ENCODE measurements at places on chromosomes 13 and 19.

DNA sequence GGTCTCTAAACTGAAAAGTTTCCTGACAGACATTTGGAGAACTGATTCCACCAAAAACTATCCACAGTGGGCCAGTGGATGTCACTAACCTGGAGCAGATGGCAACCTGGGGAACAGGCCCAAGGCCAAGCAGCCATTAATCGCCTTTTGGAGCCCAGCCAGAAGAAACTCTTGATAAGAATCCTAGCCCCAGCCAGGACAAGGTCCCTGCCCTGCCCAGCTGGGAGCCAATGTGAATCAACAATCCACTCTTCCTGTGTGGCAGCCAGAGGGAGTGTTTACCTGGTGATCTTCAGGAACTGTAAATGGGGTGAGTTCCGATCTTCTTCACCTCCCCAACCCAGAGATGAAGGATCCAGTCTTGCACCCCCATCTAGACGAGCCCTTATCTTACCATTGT, 14.5 kb upstream of the IGSF23 start:
- no peak for DNase-seq

- DNase-seq: no peak
Observed at GRCh38 chr13:43006893-43007631, 15.0 kb upstream of the EPSTI1 start.

- no peak for DNase-seq
Observed at GRCh38 chr13:99311748-99312492, 4.7 kb upstream of the GPR183 start.

- no peak for DNase-seq
Observed at GRCh38 chr19:2841855-2842574, 740 bp downstream of the ZNF555 start.

- DNase-seq: no peak
Observed at GRCh38 chr13:53042877-53043276, 14.3 kb downstream of the OLFM4 start.

GRCh38 chr13:30375265-30375835, 46.9 kb upstream of the UBE2L5 start:
- no peak for DNase-seq

DNA sequence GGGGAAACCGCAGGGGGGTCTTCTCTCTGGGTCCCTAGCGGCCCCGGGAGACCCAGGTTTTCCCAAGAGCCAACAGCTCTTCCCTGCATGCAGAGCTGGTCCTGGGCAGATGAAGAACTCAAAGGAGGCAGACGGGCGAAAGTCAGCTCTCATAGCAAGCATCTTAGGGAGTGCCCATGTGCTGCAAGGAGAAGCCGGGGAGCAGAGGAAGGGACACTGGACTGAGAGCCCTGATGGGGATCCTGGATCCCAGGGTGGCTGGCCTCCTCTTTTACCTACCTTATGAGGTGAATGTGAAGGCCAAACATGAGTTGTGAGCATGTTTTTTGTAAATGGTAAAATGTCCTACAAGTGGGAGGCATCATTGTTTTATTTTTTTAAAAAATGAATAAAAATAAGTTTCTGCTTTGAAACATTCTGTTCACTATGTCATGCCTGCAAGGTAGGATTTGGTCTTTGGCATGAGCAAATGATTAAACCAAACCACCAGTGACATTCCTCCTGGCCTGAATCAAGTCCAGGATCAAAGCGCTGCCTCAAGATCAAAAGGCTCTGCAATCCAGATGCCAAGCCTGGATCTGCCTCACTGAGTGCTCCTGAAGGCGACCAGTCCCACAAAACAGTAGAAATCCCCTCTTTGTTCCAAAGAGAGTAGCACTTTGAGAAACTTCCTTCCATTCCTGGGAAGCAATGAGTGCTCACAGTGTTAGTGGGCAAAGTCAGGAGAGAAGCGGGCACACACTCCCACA, 92.2 kb upstream of the SERP2 start:
- DNase-seq: no peak

GRCh38 chr13:31731921-31732320, 7.4 kb upstream of the RXFP2 start:
- DNase-seq: no peak

DNA sequence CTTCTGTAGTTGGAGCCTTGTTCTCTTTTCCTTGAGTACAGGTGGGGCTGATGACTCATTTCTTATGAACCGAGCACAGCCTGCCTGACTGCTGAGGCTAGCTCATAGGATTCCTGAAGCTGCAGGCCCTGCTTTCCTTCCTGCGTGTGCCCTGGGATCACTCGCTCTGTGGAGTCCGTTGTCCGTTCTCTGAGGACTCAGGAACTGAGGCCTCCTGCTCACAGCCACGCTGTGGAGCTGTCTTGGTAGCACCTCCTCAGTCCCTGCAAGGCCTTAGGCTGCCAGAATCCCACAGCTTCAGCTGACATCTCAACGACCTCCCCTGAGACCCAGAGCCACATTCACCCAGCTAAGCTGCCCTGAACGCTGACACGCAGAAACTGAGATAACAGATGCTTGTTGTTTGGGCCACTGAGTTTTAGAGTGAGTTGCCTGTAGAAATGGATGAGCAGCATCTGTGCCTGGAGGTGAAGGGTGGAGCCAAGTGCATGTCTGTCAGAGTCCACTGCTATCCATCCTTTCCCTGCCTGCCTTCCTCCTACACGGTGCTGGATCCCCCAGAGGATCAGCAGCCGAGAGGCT, 72.9 kb downstream of the ARHGEF7 start:
- DNase-seq: no peak

DNA sequence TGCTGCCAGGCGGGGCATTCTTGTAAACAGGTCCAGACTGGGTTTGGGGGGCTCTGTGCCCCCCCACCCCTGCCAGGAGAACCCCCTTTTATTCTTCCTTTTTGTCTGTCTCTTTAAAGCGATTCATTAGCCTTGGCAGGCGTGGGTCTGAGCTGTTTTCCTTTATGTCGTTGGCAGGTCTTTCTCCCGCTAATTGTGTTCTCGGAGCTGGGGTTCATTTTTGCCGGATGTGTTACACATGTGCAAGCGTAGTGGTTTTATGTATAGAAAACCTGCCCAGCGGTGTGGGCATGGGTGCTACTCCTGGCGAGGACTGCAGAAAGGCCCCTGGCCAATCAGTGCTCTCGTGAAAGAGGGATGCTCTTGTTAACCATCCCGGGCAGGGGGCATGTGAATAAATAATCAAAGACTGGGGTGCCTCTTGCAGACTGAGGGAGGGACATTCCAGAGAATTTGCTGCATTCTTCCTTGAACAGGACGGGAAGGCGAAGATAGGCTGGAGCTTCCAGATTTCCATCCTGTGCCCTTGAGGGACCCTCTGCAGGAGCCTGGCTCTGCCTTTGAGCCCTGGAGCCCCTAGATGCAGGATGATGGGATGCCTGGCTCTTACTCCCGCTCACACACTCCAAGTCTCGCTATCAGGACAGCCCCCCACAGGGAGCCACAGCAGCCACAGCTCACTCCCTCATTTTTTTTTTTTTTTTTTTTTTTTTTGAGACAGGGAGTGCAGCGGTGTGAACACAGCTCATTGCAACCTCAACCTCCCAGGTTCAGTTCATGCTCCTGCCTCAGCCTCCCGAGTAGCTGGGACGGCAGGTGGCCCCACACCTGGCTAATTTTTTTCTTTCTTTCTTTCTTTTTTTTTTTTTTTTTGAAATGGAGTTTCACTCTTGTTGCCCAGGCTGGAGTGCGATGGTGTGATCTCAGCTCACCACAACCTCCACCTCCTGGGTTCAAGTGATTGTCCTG, 14.1 kb downstream of the CARM1 start:
- no peak for DNase-seq

GRCh38 chr13:27088619-27089018, 83.0 kb downstream of the USP12 start:
- no peak for DNase-seq

- no peak for DNase-seq
Observed at GRCh38 chr13:36130552-36131221, 495 bp downstream of the DCLK1 start.

GRCh38 chr13:98396071-98396710, 180.7 kb downstream of the STK24 start:
- no peak for DNase-seq

- DNase-seq: no peak
Observed at GRCh38 chr19:14310055-14310454, 71.2 kb upstream of the ADGRE5 start.

DNA sequence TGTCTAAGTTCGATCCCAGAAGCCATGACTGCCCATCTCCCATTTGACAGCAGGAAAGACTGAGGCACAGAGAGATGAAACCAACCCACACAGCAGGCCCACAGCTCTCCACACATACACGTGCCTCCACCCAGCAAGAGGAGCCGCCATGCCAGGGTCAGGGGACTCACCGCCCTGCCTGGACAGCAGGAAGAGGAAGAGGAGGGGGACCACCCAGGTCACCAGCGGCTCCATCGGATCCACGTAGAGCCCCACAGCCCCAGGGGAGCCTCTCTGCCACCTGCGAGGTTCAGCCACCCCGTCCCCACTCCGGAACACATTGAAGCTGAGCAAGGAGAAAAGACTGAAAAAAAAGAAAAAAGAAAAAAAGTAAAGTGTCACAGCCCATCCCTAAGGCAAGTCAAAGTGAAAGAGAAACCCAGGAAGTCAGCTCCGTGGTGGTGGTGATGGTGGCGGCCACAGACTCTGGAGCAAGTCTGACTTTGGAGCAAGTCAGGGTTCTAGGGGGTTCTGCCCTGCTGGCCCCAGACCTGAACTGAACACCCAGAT, at the start of gene IL12RB1:
Gene IL12RB1 (minus strand): TSS at position 345 of the 549 bp plus-strand sequence. CDS start 111 bp downstream, at position 234.
- DNase-seq: peak; percentile 45

DNA sequence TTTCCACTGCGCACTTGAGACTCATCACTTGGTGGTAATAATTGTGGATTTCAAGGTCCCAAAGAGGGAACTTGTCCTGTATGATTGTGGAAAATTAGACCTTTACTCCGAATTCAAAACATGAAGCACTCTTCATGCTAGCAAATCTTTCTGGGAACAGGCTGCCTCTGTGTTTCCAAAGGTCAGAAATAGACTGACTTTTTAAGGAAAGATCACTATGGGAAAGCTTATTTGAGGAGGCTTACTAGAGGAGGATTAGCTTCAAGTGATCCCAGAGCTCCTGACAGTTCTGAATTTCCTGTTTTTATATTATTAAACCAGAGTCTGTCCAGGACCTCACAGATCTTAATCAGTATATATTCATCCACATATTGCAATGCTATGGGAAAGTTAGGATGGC, 5.5 kb downstream of the WDFY2 start:
- DNase-seq: no peak

GRCh38 chr13:106865716-106866440, 297.9 kb upstream of the ARGLU1 start:
- DNase-seq: no peak

- DNase-seq: no peak
Observed at GRCh38 chr13:52780611-52781010, 41.0 kb upstream of the CNMD start.

DNA sequence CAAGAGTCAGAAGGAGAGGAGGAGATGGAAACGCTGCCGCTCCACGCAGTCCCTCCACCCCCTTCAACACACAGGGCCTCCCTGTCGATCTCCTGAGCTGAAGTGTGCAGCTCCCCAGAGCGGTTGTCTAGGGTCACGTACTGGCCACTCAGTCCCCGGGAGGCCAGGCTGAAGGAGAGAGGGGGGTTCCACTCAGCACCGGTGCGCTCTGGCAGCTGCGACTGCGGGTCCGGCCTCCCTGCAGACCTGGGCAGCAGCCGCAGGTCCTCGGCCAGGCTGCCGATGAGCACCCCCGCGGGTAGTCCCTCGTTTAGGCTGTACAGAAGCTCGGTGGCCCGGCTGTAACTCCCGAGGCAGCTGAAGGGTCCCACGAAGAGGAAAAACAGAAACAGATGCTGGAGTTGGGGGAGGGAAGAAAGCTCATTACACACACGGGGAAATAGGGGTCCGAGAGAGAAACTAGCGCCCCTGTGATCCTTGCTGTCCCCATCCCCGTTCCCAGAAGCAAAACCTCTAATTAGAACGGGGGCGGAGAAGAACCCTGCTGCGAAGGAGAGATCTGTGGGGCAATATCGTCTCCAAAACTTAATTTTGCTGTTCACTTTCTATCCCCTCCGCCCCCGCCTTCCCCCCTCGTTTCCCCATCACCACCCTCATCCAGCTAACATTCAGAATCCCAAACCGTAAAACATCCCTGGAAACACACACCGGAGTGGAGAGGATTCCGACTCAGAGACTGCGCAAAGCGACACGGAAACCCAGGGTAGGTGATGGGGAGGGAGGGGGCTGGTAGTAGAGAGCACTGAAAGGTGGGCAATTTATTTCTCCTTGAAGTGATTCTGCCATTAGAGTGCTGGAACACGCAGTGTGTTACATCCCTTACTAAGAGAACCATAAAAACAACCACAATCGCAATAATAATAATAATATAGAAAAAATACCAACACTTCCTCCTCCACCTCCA, 1.8 kb downstream of the PCDH20 start:
- no peak for DNase-seq

- no peak for DNase-seq
Observed at GRCh38 chr19:8251025-8251472, 41.9 kb downstream of the CERS4 start.

- DNase-seq: no peak
Observed at GRCh38 chr13:50116430-50116973, 101.3 kb downstream of the KCNRG start.

GRCh38 chr19:50167314-50167721, 4.2 kb upstream of the IZUMO2 start:
- DNase-seq: no peak

- DNase-seq: no peak
Observed at GRCh38 chr19:4140237-4140711, 13.2 kb upstream of the CREB3L3 start.

- DNase-seq: no peak
Observed at GRCh38 chr19:19654441-19654840, 9.0 kb downstream of the ATP13A1 start.
